ENCODE measurements at places on chromosomes 11 and 22.

- DNase-seq, result no peak
These were observed 451.2 kb downstream of the MIAT start for GRCh38 chr22:27108425-27109114.

DNA sequence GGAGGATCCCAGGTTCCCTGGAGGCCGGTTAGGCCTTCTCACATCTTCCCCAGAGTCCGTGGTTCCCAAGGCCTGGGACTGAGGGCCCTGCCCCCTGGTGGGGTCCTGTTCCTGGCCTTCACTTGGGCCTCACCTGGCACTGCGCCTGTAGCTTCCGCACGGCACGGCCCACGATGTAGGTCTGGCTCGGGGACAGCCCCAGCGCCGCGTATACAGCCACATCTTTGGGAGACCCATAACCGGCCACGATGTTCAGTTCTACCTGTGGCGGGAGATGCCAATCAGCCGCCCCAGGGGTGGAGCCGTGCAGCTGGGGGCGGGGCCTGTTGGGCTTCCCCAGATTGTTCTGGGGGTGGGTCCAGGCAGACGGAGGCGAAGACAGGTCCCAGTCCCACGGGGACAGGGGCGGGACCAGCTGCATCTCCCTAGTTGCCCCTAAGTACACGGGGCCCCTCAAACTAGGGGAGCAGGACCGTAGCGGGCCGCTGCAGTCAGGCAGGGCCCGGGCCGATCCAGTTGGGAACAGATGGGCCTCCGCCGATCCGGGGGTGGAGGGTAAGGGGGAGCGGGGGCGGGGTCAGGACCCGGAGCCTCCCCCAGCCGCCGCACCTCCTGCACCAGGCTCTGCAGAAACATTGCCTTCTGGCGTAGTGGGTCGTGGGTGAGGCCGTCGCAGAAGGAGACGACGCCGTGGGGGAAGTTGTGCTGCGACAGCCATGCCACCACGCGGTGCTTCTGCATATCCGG lies 10.1 kb downstream of the AIP start:
- DNase-seq, result peak; percentile 84

DNA sequence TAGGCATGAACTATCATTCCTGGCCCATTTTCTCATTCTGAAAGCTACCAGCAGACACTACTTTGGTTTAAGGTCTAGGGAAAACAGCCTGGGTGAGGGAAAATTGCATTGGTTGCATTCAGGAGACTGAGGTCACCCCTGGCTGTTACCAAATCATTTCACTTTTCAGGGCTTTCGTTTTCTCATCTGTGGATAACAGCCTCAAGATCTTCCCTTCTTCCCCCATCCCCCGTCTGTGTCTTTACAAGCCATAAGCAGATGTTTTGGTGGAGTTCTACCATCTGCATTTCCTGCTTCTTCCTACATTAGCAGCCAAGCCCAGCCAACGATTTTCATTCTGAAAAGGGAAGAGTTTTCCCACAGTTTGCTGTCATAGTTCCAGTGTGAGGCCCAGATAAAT lies 130.4 kb downstream of the HIPK3 start:
- DNase-seq, result no peak

GRCh38 chr22:32044913-32045312 lies 1.9 kb downstream of the SLC5A1 start:
- no peak for DNase-seq

DNA sequence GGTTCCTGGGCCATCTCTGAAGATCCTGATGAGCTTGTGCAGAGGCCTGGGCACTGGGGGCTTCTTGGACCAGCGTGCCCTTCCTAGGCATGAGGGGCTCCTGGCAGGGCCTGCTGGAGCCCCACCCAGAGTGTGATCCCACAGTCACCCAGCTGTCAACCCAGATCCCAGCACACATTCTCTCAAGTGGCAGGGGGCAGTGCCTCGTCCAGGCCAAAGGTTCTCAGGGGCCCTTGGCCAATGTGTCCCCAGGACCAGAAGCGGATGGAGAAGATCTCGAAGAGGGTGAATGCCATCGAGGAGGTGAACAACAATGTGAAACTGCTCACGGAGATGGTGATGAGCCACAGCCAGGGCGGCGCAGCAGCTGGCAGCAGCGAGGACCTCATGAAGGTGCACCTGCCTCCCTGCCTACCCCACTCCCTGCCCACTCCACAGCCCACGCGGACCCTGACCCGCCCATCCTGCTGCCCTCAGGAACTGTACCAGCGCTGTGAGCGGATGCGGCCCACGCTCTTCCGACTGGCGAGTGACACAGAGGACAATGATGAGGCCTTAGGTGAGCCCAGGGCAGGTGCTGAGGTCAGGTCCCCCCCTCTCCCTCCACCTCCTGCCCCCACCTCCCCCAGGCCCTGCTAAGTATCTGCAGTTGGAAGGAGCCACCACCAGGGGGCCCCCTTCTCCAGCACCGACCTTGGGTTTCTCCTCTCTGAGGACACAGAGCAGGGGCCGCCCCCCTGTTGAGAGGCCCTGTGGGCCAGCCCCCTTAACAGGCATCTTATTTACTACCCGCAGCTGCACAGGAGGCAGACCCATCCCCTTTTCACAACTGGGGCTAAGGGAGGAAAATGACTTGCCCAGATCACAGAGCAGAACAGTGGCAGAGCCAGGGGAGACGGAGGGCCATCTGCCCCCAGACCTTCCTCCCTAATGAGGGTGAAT lies 14.7 kb downstream of the GGA1 start:
- peak; percentile 90 for DNase-seq

DNA sequence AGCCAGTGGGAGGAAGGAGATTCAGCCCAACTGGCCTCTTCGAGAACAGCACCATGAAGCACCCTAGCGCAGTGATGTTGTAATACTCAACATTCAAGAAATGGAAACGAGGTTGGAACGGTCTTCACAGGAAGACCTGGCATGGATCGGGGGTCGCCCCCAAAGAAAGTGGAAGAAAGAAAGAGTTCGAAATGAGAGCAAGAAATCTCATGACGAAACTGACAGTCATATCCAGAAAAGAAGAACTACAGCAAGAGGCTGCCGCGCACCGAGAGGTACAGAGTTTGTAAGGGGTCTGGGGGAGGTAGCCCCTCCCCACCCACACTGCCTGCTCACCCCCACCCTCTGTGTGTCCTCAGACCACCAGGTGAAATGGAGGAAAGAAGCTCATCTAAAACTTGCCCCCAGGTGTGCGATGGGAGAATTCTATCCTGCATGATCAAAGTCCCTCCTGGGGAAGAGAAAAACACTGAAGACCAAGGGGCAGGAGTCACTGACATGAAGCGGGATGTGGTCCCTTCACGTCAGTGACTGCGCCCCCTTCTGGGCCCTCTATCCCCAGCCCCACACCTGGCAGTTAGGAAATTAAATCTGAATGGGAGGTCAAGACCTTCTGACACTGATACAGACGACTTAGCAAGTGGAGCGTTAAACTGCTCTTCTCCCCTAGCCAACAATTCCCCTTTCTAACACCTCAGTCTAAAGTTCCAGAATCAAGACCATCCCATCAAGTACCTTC lies 52.9 kb upstream of the SPATA19 start:
- DNase-seq, result peak; percentile 49

GRCh38 chr11:118897721-118898310 lies 14.1 kb downstream of the CXCR5 start:
- no peak for DNase-seq

- no peak for DNase-seq
These were observed 35.4 kb downstream of the MOB2 start for GRCh38 chr11:1450949-1451710.

- DNase-seq, result no peak
These were observed 18.8 kb upstream of the P4HA3 start for GRCh38 chr11:74330075-74330858.

DNA sequence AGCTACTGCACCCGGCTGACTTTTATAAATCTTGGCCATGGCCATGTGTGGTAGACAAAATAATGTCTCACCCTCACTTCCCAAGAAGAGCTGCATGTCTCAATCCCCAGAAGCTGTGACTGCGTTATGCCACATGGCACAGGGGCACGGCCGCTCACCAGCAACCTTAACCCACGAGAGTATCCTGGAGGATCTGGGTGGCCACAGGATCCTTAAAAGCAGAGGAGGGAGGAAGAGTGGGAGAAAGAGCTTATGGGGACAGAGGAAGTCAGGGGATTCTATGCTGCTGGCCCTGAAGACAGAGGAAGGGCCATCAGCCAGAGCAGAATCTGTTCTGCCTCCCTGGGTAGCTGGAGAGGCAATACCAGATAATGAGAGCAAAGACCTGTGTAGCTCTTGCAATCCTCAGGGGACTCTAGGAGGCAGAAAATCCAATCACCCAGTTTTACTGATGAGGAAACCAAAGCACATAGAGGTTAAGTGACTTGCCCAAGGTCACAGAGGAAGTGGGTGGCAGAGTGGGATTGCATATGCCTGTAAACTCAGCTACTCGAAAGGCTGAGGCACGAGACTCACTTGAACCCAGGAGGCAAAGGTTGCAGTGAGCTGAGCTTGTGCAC lies 55.3 kb downstream of the CELSR1 start:
- DNase-seq, result no peak

GRCh38 chr11:104051778-104052177 lies 15.3 kb downstream of the DDI1 start:
- no peak for DNase-seq

- no peak for DNase-seq
These were observed 295.6 kb downstream of the DDX10 start for GRCh38 chr11:108960501-108960900.

DNA sequence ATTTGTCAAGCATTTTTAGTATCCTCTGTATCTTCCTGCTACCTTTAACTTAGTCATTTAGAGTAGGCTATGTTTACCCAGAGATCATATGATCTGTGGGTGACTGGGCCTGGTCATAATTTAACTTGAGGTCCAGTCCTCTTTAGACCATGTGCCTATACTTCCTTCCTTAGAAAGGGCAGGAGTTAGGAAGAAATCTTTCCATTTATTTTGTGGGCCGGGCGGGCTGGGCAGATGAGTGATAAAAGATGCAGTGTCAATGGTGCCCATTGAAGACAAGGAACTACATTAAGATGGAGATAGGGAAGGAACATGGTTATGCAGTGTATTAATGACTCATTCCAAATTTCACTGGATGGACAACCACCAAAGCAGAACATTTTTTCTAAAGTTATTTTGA lies 30.9 kb upstream of the PDE3B start:
- no peak for DNase-seq

DNA sequence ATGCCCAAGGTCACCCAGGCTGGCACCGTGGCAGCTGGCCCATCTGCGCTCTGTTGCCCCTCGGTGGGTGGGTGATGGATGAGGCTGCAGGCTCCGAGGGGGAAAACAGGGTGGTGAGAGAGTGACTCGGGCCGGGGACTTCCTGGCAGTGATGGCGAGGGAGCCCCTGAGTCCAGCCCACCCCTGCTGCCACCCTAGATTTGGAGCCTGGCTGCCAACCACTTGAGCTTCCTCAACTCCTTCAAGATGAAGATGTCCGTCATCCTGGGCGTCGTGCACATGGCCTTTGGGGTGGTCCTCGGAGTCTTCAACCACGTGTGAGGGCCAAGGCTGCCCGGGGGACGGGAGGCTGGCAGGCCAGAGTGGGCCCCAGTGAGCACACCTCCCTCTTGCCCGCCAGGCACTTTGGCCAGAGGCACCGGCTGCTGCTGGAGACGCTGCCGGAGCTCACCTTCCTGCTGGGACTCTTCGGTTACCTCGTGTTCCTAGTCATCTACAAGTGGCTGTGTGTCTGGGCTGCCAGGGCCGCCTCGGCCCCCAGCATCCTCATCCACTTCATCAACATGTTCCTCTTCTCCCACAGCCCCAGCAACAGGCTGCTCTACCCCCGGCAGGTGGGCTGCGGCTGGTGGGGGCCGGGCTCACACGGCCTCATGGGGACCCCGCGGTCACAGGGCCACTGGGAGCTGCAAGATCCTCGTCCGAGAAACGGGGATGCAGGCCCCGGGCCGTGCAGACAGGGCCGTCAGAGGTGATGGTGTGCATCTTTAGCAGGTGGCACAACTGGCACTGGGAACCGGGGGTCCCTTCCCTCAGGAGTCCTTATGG lies 10.1 kb downstream of the TCIRG1 start:
- DNase-seq, result peak; percentile 34

- no peak for DNase-seq
These were observed 96.1 kb downstream of the LRRC32 start for GRCh38 chr11:76574406-76574805.

- DNase-seq, result no peak
These were observed 12.0 kb upstream of the ANO3 start for GRCh38 chr11:26319906-26320305.

GRCh38 chr22:42436404-42436803 lies 4.2 kb upstream of the NFAM1 start:
- no peak for DNase-seq

GRCh38 chr22:24401931-24402367 lies 25.4 kb upstream of the ADORA2A start:
- DNase-seq, result no peak

DNA sequence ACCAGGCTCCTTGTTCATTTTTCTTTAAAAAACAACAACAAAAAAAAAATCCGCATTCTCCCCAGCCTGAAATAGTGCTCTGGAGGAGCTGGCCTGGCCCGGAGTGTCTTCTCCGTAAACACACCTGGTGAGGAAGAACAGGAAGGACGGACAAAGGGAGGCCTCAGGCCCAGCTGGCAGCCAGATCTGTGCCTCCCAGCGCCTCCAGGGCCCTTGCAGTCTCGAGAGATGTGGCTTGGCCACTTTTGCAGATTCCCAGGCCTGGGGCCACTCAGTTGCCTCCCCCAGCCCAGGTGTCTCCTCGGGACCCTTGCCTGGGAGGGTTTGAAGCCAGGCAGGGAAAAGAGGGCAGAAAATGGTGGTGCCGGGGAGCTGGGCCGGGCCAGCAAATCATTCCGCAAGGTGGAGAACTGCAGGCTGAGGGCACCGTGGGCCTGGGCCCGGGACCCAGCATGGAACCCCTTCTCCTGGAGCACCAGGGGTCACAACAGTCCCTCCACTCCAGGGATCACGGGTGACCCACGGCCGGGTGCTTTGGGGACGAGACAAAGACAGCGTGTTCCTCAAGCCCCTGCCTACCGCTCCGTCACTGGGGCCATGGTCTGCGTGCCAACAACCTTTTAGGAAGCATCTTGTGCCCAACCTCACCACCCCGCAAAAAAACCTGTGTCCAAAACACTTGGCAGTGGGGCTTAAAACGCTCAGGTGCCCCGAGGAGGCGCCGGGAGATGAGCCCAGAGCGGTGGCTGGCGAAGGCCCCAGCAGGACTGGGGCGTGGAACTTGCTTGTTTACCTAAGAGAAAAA lies 67.1 kb upstream of the WNT7B start:
- DNase-seq, result no peak

DNA sequence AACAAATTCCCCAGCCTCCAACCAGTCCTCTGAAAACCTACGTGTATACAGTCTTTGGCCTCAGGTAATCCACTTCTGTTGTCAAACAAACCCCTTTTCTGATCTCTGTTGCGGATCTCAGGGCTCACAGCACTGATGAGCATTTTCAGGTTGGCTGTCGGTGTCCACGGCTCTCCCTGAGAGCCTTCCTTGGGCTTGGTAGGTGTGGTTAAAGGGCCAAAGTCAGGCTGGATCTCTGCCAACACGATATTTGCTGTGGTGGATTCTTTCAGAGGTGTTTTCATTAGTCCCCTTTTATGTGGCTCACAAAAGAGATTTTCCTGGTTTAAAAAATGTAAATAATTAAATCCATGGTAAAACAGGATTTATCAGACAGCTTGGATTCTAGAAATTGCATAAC lies 2.9 kb downstream of the E2F8 start:
- no peak for DNase-seq

- DNase-seq, result no peak
These were observed 18.2 kb downstream of the SLC5A4 start for GRCh38 chr22:32236970-32237369.

Data from Karpas-422 (cell line).